ENCODE measurements at places on chromosomes 7 and 10.
A peak's percentile ranks its signal among the peaks of the same experiment; 100 is the strongest.

- no peak for DNase-seq
Measured at GRCh38 chr7:120961638-120962173, 11.1 kb downstream of the ING3 start.

- no peak for DNase-seq
Measured at GRCh38 chr10:97292862-97293198, 393 bp upstream of the ARHGAP19 start.

- peak; percentile 79 for DNase-seq
Measured at GRCh38 chr7:23013715-23014649, at the start of gene HYCC1. Gene HYCC1, minus strand, starts transcription at chr7:23014130. Its CDS starts 23,019 bp downstream, at chr7:22991111.

DNA sequence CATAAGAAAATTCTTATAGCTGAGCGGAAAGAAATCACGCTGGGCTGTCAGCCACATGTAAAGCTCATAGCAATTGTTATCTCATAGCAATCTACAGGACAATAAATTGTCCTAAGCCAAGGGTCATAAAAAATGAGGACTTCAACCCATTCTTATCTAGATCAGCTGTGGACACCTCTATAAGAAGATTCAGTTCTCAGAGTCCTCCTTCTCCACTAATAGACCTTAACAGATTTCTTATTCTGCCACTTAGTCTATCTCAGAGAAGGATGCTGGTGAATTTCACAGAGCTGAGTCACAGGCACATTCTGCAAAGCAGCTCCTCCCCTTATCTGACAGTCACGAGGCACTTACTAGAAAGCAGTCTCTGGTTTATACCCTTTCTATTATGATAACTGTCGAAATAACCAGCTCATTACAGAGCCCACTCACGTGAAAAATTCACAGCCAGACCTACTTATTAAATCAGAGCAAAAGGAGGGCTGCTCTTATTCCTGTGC lies 185.3 kb upstream of the PCLO start:
- peak; percentile 7 for DNase-seq

DNA sequence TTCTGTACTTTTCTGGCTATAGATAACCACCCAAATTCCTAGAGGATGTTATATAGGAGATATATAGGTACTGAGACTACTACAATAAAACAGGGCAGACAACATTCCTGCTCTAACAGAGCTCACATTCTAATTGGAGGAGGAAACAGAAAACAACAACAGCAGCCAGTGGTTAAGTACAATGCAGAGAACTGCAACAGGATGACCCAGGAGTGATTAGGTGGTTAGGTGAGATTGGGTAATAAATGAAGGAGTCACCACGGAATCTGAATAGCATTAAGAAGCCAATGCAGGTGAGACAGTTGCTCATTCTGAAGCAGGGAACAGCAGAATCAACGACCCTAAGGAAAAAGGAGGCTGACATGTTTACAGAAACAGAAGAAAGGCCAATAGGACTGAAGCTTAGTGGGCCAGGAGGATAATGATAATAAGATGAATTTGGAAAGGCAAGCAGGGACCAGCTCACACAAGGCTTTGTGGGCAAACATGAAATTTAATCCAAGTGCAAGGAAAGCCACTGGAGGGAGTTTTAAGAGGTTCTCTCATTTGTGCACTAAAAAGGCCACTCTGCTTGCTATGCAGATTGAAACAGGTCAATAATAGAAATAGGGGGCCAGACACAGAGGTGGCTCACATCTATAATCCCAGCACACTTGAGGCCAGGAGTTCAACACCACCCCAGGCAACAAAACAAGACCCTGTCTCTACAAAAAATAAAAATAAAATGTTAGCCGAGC lies 16.9 kb upstream of the REEP3 start:
- no peak for DNase-seq

GRCh38 chr10:501596-501995 lies 187.9 kb downstream of the DIP2C start:
- DNase-seq, result no peak

- DNase-seq, result no peak
Measured at GRCh38 chr7:49763791-49764190, 9.6 kb upstream of the VWC2 start.

GRCh38 chr10:96118604-96119450 lies 11.3 kb upstream of the ZNF518A start:
- DNase-seq, result no peak

- DNase-seq, result no peak
Measured at GRCh38 chr10:115861455-115861854, 411.6 kb downstream of the GFRA1 start.

GRCh38 chr7:139620676-139621344 lies 97.3 kb downstream of the CLEC2L start:
- DNase-seq, result peak; percentile 23

DNA sequence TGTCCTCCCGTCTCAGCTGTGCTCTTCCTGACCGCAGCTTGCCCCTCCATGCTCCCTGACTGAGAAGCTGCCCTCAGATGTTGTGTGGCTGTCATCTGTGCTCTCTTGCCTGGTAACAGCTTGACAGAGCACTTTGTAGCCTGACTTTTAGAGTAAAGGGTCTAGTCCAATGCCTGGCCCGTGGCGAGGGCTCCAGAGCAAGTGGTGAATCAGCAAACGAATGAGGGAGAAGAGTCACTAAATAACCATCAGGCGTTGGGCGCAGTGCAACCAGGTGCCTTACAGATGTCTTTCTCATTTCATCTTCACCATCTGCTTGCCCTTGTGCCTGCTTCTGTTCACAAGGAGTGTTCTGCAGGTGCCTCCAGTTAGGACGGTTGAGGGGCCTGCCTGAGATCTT lies 45.6 kb downstream of the MKI67 start:
- DNase-seq, result no peak

DNA sequence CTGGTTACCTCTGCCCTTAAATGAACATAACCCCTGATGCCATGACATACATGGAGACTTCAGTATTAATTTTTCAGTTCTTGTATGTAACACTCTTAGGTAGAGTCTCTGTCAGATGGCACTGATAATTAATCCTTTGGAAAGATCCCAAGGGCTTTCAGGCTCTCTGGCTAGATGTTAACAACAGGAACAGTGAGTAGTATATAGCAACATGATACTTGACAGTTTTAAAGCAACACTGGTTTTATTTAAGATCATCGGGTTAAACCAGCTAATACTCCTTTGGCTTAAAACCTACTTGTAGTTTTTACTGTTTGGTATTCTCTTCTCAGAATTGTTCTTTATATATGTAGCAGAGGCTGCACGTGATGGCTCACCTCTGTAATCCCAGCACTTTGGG lies 27.3 kb downstream of the AHCYL2 start:
- DNase-seq, result no peak

DNA sequence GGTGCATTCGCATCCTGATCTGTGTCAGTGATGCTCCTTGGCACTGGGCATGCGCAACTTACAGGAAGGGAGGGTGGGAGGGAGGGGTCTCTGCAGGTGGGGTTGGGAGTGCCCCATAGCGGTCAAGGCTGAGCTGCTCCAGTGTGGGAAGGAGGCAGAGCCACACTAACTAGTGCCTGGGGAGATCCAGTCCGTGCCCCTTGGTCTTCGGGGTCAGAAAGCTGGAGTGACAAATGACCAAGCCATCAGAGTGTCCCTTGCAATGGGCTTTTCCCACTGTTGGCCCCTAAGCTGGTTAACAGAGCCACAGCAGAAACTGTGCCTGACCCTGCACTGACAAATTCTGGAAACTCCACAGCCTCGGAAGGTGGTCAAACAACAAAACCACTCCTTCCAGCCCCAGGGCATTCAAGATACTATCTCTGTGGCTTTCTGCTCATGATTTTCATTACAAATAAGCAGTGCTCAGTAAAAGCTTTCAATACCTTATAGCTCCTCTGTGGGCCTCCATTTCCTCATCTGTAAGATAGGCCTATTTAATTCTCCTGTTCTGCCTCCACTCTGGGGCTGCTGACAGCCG lies 138.1 kb upstream of the UNC5B start:
- no peak for DNase-seq

GRCh38 chr7:4621396-4621795 lies 60.7 kb upstream of the FOXK1 start:
- DNase-seq, result no peak

DNA sequence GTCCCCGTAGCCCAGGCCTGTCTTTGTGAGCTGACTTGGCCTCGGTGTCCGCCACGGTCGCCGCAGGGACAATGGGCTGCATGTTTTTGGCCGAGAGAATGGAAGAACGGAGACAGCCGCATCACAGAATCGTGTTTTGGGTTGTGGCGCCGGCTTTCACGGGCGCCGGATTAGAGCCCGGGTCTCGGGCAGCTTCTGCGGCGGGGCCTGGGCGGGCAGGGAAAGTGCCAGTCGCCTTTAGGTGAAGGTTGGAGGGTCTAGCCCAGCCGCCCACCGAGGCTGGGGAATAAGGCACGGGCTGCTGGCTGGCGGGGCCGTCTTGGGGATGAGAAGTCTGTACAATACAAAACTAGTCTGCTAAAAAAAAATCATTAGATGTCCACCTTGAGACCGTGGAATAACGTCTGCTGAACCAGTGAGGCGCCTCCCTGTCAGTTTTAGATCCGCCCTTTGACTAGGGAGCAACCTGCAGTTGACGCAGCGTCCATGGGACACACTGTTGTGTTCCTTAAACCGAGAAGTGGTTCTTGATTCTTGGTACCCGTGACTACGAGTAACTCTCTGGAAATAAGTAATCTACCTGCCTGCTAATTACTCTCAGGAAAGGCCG lies 577 bp downstream of the DNAJB9 start:
- DNase-seq, result no peak

- no peak for DNase-seq
Measured at GRCh38 chr10:82071231-82071630, 196.2 kb downstream of the NRG3 start.

- DNase-seq, result no peak
Measured at GRCh38 chr7:108724251-108725100, 154.8 kb downstream of the DNAJB9 start.

GRCh38 chr7:149811831-149812490 lies 26.2 kb upstream of the ZNF862 start:
- no peak for DNase-seq

DNA sequence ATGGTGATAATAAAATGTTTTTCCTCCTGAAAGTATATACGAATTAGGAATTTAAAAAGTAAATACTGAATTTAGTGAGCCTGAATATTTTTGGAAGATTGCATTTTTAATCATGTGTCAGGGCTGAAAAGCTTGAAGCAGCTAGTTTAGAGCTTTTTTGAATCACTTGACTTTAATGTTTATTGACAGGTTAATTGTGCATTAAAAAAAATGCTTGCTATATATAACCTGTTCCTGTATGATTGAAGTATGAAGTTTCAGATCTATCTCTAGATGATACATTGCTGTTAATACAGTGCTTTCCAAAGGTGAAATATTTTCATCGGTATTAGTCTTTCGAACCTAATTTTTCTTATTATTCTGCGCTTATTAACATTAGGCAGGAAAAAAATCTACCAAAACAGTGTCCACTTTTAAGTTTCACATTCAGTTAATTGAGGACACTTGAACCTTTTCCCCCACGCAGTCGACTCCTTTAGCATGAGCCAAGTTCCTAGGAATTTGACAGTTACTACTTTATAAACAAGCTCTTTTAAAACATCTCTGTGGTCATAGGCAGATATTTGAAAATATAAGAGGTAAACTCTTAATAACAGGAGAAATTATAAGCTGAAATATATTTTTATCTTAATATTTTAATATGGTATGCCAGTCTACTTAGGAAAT lies 187.1 kb downstream of the MLLT10 start:
- no peak for DNase-seq

GRCh38 chr7:80316811-80317210 lies 182.2 kb downstream of the GNAI1 start:
- DNase-seq, result no peak

DNA sequence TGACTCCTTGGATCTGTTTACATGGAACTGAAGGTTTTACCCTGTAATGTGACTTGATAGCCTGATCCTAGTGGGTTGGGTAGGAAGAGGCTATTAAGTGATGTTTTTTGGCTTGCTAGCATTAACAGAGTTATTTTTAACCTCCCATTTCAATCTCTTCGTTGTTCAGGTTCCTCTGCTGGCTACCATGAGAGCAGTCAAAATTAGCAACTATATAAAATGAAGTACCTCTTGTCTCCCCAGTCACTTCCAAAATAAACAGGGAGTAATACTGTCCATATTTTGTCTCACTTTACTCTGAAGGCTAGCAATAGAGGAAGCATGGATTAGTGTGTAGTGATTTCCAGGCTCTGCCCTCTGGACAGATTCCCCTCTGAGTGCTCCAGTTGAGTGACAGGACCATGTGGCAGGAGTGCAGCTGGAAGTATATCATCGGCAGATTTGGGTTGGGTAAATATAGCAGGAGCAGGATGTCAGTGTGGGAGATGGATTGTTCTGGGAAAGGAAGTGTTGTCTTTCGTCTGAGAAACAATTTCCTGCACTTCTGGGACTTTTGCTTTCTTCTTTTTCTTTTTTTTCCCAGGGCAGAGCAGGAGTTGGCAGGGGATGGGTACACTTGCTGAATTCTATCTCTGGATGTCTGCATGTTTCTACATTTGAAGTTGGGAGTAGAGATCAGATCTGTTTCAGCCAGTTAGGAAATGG lies 35.2 kb downstream of the GBF1 start:
- no peak for DNase-seq

GRCh38 chr7:150631084-150631826 lies 930 bp downstream of the GIMAP6 start:
- no peak for DNase-seq

GRCh38 chr10:35910234-35910633 lies 268.1 kb upstream of the FZD8 start:
- DNase-seq, result no peak

- no peak for DNase-seq
Measured at GRCh38 chr10:28677888-28678686, 766 bp downstream of the BAMBI start.

GRCh38 chr7:21054427-21055112 lies 267.9 kb upstream of the SP8 start:
- no peak for DNase-seq

- DNase-seq, result no peak
Measured at GRCh38 chr7:118974836-118975235, 750.3 kb downstream of the ANKRD7 start.

DNA sequence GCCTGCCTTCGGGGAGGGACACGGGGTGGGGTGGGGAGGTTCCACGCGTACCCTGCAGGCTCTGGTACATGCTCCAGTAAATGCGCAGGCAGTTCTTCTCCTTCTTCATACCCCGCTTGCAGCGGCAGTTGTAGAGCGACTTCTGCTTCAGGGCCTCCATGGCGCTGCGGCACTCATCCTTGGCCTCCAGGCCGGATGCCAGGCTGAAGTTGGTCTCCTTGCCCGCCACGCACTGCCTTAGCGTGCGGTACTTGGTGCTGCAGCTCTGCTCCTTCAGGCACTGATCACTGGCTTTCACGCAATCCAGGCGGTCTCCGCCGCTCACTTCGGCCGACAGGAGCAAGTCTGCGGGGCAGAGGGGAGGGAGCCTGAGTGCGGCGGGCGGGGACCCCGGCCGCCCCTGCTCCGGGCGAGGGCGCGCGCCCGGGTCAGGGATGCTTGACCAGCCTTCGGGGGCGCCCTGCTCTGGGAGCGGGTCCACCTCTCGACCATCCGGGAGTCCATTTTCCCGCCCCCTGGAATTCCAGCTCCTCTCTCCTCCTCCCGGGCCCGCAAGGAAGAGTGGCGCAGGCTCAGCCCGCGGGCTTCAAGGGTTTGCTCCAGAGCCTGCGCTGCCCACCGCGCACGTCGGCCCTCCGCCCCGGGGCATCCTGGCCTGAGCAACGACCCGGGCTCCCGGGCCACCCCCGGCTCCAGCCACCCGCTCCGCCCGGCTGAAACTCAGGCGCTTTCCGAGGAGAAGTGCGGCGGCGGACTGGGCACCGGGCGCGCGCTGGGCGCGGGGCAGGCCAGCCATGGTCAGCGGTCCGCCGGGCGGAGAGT lies 2.0 kb downstream of the GFRA1 start:
- DNase-seq, result no peak

- DNase-seq, result no peak
Measured at GRCh38 chr7:2730846-2731770, 43.1 kb downstream of the AMZ1 start.
